Forelimb muscle (tissue), 1 donor: ENCODE measurements at places on chromosomes 7 and 10.

DNA sequence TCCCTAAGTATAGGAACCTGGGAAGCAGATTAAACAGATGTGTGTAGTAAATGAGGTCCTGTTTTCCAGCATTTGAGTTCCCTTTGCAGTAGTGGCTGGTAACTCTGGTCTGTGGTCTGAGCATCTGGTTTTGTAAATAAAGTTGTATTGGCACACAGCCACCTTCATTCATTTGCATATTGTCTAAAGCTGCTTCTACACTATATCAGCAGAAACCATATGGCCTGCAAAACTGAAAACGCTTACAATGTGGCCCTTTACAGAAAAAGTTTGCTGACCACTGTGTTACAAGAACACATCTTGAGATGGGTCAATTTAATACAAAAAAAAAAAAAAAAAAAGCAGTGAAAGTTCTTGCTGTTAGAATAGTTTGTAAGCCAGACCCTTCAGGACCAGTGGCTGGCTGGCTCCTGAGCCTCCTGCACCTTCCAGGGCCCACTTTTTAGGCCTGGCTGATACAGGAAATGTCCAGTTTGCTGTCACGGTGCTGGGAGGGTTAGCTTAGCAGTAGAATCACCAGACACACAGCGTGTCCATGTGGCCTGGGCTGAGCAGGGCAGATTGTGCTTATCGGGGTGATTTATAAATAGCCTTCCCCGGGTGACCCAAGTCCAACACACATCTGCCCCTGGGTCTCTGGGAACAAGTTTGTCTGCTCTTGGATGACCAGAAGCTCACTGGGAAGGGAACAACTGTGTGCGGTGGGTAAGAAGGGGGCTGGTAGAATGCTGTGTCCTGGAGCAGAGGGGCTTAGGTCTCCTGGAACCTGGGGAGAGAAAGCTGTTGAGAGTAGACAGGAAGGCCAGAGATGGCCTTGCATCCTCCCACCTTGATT lies 1.4 kb downstream of the C10orf71 start:
- peak; percentile 34 for DNase-seq

GRCh38 chr10:8149991-8150390 lies 95.5 kb downstream of the GATA3 start:
- DNase-seq = no peak

DNA sequence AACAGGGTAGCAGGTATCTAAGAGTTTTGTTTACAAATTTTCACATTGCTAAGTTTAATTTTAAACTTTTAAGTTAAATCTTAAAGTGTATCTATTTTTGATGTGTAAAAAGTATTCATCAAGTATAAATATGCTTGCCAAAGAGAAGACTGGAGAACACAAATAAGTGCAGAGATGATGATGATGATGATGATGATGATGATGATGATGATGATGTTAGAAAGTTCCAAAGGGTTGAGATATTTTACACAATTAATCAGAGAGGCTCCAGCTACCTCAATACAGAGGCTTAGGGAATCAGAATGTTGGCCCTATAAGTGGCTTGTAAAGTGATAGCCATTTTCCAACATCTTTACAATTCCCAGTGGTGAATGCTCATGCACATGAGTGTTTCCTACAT lies 209.0 kb upstream of the NPVF start:
- DNase-seq = no peak

- no peak for DNase-seq
Observed at GRCh38 chr10:676178-676577, 13.3 kb downstream of the DIP2C start.

DNA sequence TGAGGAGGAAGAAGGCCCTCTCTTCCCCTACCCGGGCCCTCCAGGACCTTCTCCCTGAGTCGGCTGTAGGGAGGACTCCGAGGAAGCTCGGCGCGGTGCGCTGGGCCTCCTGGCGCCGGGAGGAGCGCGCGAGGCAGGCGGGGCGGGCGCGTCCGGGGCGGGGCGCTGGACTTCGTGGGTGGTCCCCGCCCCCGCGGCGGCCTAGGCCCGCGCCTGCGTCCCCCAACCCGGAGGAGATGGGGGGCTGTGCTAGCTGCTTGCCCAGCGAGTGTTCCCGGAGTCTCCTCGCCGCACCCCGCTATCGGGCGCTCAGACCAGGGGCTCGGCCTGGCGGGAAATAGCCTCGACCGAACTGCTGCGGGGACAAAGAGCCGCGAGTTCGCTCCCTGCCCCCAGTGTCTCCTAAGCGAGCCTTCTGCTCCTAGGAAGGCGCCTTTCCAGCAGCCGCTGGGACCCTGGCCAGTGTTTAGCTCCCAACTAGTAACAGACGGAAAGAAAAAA lies 19.2 kb upstream of the SMO start:
- no peak for DNase-seq
